ENCODE measurements at places on chromosomes 6 and 20.

GRCh38 chr20:50844430-50845100 is 49.7 kb downstream of the BCAS4 start:
- peak; percentile 90 for DNase-seq

- peak; percentile 70 for DNase-seq
These were observed 54.6 kb downstream of the LYRM4 start for GRCh38 chr6:5205877-5206850.

DNA sequence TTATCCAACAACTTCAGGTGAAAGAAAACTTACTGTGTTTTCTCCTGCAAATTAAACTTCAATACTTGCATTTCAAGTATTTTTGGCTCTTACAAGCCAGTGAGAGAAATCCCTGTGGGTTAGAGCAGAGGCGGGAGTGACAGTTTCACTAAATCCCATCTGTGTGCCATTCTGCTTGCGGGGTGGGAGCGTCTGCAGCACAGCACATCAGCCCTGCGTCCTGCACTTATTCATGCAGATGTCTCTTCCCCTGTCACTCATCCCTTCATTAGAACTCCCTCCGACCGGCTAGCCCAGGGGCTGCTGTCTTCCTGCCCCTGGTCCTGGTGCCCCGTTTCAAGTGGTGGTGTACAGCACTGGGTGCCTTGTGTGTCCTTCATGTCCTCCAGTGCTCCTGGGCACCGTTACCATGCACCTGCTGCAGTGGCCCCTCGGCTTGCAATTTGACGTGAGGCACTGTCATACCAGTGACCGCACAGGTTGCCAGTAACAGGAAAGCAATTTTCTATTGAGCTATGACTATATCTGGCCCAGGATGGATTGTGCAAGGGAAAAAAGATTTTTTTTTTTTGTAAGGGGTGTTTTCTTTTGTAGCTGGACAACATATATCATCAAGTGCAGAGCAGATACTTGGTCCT is 59.4 kb downstream of the INSM1 start:
- no peak for DNase-seq

DNA sequence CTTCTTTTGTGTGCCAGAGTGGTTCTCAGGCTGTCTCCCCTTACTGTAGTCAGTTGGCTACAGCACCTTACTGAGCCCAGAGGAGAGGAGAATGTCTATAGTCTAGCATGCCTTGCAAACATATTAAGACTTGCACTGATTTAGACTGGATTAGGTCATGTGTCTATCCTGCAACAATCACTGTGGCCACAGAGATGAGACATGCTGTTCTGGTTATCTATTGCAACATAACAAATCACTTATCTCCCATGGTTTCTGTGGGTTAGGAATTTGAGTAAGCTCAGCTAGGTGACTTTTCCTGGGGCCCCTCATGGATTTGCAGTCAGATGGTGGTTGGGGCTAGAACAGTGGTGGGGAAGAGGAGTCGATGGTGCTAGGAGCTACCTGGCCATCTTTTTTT is 261.3 kb downstream of the SOD2 start:
- no peak for DNase-seq

DNA sequence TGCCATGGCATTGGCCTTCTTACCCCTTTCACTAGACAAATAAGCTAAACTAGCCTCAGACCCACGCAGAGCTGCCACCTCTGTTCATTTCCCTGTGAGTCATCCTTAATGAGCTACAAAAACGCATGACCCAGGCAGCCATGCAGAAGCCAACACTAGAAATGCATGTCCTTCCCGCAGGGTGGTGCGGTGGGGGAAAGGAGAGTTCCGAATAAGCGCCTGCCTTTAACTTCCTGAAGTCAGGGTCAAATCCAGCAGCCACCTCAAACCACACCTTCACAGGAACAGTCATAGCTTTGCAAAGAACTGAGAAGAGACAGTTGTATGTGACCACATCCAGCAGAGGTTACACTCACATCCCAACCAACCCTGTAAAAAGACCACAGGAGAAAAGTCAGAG is 40.4 kb downstream of the IRF4 start:
- no peak for DNase-seq

DNA sequence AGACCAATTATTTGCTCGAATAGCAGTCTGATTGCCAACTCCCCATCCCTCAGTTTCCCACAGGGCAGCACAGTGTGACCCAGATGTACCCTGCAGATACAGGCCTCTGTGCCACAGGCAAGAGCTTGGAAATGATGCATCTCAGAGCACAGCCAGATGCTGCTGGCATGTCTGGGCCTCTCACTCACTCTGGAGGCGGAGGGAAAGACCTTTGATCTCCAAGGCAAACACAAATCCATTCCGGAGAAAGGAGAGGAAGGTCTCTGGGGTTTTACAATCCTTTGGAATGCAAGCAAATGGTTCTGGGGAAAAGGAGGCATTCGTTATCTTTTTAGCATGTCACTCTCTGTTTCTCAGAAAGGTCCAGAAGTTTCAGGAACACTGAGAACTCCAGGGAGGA is 74.2 kb downstream of the RIOK1 start:
- no peak for DNase-seq

- no peak for DNase-seq
These were observed 41.1 kb downstream of the RAMACL start for GRCh38 chr6:166545156-166546034.

Measured in dermis microvascular lymphatic vessel endothelial cell (primary cell).